ENCODE measurements at places on chromosomes 5 and 9.

DNA sequence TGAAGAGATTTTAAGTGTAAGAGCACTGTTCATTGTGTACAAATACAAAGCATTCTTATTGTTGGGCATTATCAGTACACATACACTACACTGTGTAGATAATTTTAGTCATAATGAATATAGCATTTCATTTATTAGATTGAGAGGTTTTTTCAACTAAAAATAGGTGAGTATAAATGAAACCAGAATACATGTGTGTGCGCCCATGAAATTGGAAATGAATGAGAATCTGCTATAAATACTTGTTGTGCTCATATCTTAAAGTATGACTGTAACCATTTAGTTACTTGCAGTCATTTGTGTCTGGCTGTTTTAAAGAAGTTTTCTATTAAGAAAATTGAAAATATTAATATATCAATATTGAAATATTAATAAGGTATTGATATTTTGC, 189.0 kb upstream of the MEF2C start:
- DNase-seq: no peak

DNA sequence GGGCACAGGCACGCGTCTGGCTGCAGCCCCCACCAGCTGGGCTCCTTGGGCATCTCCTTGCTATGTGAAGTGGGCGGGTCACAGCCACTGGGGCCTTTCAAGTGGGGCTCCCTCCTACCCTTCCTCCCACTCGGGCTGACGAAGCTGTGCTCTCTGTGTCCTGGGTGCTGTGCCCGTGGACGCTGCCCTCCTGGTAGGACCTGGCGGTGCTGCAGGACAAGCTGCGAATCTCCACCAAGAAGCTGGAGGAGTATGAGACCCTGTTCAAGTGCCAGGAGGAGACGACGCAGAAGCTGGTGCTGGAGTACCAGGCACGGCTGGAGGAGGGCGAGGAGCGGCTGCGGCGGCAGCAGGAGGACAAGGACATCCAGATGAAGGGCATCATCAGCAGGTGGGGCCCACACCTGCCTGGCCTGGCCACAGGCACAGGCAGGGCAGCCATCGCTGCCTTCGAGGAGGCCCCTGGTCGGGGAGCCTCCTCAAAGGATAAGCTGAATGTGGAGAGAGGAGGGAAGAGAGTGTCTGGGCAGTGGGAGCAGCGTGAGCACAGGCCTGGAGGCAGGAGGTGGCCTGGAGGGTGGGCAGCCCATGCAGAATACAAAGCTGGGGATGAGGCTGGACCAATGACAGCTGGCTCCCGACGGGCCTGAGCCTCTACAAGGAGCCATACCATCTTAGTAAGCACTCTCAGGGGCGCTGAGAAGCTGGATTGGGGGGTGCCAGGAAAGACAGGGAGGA, 124.7 kb downstream of the DAB2IP start:
- no peak for DNase-seq

DNA sequence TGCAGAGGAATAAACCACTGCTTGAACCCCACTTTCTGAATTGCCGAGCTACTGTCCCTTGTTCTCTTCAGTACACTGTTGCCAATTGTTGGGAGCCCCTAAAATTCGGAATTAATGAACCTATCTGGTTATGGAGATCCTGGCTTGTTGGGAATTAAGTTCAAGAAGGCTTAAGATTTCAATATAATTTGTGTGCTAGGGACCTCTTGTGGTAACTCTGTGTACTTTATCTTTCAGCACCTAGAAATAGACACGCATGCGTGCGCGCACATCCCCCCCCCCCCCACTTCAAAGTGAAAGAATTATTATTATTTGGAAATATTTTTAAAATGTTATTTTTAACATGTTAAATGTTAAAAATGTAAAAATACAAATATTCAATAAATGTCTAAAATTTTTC, 53.3 kb upstream of the FAM169A start:
- peak; percentile 11 for DNase-seq

DNA sequence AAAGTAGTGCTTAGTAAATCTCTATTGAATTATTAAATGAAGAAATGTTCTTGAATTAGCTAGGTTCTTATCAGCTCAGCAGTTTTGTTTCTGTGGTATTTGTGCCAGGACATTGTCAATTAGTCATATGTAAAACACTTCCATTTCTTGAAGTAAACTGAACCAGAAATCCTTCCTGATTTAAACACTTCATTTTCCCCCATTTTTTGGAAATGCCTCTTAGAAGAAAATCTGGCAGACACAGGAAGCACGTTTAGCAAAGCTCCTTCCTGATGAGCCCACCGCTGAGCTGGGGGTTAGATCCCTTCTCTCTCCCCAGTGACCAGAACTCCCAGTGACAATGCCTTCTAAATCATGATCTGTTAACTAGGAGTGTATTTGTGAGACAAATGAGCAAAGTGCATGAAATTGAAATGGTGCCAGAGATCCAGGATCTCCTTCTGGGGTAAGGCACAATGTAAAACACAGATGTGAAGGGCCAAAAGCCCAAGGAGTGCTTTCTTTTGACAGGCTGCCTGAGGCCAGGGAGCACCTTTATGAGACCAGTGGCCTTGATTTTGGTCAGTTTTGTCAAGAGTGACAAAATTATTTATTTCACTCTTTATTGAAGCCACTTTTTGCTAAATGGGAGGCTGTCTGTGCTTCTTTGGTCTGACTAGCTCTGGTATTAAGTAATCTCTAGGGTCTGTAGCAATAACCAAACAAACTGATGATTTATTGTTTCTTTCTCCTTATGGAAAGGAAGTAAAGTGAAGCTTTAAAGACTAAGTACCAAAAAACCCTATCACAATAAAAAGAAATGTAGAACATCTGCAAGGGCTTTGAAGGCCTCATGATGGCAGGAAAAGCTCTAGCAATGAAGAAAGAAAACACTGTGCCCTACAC, 25.5 kb upstream of the RUSC2 start:
- DNase-seq: no peak

DNA sequence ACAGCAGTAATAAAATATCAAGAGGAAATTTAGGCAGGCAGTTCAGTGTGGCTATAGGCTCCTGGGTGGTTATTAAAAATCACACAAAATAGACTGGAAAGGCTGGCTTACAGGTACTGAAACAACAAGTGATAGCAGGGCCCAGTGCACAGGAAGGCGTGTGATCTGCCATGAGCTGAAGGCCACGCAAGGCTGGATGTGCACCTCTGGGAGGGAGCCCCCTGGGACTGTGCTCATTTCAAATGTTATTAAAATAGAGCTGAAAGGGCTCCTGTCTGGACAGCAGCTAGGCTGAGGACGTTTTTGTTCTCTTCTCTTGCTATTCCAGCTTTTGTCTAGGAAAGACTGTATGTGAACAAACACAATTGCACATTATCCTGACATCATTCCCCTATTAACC, 324.3 kb upstream of the RFX3 start:
- DNase-seq: no peak

- DNase-seq: no peak
Observed at GRCh38 chr5:31743678-31744077, 104.7 kb downstream of the PDZD2 start.

- DNase-seq: no peak
Observed at GRCh38 chr9:8826281-8826680, 1026.7 kb upstream of the DMAC1 start.

GRCh38 chr5:110736753-110737152, 2.1 kb upstream of the SLC25A46 start:
- no peak for DNase-seq

DNA sequence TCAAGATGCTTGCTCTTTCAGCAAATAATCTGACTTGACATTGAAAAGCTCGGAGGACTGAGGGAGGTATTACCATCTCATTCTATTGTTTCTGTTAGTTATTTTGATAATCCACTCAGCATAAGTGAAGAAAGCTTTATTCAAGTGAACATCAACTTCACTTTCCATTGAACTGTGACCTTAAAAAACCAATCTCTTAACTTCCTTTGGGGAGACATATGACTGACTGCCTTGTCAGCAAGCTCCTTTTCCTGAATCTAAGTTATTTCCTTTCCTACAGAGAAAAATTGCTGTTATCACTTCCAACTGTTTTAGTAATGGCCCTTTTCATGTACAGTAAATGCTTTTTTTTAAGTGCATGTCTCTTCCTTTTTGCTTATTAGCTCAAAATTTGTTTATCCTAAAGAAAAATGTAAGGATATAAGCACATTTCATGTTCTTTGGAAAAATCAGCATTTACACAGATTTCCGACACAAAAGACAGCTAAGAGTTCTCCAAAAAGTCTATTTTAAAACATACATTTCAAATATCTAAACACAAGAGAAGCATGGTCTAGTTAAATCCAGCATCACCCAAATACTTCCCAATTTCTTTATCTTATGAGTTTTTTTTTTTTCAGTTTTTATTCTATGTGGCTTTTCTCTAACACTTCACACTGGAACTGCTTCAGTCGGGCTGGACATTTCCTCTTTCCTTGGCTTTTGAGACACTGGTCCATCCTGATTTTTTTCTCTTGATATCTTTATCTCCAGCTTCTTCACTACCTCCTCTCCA, 117.9 kb upstream of the DAB2 start:
- no peak for DNase-seq

DNA sequence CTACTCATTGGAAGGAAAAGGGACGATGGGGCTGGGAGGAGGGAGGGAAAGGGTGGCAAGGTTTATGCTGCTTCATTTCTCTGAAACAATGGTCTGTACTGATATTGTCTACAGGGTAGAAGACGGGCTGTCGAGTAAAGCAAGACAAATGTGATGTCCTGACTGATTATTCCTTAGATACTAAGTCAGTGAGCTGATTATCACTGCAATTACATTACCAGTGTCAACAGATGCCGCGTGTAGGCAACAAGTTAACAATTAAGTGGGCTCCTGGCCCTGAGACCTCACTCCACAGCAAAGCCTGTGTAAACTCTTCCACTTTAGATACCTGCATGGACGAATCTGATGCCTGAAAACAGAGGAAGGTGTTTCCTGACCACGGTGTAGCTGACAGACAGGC, 602.8 kb downstream of the IRX1 start:
- DNase-seq: no peak

GRCh38 chr5:41338136-41338675, 124.9 kb upstream of the C6 start:
- DNase-seq: no peak

DNA sequence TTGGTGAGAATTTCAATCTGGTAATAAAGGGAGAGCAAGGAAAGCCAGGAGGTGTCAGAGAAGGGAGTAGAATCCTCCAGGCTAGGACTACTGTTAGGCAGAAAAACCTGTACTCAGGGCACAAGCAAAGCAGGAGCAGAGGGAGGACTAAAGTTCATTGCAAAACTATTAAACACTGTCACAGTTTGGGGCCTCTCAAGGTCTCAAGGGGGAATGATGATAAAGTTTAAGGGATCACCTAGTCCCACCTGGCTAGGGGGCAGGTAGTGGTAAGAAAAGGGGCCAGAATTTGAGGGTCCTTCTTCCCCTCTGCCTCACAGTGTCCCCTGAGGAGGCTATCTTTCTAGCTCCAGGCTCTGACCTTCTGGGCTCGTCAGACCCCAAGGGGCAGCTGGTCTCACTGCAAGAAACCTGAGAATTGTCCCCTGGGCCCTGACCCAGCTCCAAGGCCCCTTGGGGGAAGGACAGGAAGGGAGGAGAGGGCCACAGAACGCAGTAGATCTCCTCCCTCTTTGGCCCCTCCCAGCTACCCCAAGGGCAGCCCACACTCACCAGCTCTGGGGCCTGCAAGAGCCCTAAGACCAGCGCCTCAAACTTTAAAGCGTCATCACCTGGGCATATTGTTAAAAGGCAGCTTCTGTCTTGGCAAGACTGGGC, 974 bp downstream of the CCDC69 start:
- DNase-seq: no peak

- no peak for DNase-seq
Observed at GRCh38 chr9:114592356-114592755, 4.8 kb downstream of the ATP6V1G1 start.

DNA sequence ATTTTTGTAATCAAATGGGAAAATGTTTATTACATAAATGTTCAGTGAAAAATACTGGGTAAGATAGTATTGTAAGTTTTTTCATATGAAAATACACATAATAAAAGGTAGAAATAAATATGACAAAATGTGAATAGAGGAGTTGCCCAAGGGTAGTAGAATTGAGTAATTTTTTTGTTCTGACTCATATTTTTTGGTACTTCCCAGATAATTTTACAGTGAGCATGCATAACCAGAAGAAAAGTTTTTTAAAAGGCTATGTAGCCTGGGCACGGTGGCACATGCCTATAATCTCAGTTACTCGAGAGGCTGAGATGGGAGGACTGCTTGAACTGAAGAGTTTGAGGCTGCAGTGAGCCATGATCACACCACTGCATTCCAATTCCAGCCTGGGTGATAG, 116.9 kb downstream of the PIP5K1B start:
- DNase-seq: no peak

- no peak for DNase-seq
Observed at GRCh38 chr5:124683917-124684555, 62.4 kb downstream of the ZNF608 start.

- no peak for DNase-seq
Observed at GRCh38 chr9:92671323-92671722, 1.4 kb upstream of the IPPK start.

DNA sequence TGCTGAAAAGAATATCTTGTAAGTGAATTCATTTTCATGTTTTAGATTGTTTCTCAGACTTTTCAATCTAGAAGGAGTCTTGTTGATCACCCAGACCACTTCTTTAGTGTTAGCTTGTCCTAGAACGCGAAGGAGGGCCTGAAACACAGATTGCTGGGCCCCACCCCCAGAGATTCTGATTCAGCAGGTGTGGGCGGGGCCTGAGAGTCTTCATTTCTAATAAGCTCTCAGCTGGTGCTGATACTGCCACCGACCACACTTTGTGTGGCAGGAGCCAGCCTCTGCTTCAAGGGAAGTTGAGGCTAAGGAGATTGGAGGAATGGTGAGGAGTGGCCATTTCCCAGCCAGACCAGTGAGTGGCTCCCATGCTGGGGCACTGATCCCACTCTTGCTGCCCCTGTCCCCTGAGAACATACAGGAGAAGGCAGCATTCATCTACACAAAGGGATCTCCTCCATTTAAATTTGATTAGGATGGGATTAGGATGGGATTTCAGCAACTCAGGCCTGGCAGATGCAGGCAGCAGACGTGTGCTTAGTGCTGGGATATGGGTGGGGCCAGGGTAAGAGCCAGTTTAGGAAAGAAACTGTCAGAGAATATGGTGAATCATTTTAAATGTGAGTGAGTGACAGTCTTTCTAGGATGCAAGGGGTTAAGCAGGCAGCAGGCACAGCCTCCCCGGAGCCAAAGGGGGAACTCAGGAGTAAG, 35.9 kb downstream of the ZNF618 start:
- DNase-seq: no peak

DNA sequence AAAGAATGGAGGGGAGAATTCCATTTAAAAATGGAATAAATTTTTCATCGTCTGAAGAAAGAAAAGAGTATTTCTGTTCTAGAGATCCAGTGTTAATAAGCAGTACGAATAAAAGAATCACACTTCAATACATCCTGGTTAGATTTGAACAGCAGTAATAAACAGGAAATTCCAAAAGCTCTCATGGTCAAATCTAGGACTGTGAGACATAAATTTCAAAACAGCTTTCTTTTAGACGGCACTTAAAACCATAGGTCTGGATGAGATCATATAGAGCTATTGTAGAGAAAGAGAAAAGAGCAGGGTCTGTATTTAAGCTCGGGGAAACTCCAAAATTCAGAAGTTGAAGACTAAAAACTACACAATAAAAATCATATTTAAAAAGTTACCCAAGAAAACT, 1006.9 kb upstream of the CTNND2 start:
- no peak for DNase-seq
